ENCODE measurements at places on chromosomes 16 and 17.

- peak; percentile 46 for DNase-seq
Observed at GRCh38 chr16:10514369-10515055, 65.9 kb downstream of the EMP2 start.

DNA sequence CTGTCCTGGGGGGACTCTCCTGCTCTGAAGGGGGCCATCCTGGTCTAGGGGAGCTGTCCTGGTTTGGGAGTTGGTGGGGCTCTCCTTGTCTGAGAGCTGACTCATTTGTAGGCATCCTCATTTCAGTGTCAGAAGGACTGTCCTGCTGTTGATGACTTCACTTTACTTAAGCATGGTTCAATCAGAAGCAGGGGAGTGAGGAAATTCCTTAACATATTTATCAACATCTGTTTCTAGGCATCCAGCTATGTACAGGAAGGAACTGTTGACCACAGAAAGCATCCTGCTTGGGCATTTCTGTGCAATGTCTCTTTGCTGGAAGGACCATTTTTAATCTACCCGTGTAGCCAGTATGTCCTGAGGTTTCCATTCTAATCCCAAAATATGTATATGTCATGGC lies 502.7 kb upstream of the HSBP1 start:
- DNase-seq, result no peak

GRCh38 chr17:35433075-35433894 lies 985 bp upstream of the SLFN12 start:
- DNase-seq, result peak; percentile 69

DNA sequence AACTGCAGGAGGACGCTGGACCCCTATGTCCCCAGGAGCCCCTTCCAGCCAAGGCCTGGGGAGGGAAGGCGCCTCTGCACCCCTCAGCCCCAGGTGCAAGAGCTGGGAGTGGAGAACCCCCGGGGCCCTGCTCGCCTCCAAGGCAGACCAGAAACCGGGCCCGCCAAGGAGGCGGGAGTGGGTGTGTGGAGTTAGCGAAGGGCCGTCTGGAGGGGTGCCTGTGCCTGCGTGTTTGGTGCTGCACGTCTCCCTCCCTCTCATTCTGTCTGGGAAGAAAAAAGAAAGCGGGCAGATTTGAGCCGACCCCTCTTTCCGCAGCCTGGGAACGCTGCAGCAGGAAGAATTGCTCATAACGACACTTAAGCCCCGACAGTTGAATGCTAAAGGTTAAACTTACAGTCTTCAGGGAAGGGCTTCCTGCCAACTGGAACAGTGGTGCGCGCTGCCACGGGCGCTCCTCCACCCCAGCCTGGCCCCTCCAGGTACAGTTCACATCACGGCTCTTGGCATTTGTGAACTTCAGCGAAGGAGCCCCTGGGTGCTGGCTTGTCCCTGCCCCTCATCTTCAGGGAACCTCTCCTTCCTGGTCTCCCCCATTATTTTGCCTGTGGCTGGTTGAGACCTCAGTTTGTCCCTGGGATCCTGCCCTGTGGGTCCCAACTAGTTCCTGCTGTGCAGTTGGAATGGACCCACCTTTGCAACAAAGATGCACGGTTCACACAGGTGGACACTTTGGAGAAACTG lies 19.2 kb upstream of the ZFHX3 start:
- no peak for DNase-seq

DNA sequence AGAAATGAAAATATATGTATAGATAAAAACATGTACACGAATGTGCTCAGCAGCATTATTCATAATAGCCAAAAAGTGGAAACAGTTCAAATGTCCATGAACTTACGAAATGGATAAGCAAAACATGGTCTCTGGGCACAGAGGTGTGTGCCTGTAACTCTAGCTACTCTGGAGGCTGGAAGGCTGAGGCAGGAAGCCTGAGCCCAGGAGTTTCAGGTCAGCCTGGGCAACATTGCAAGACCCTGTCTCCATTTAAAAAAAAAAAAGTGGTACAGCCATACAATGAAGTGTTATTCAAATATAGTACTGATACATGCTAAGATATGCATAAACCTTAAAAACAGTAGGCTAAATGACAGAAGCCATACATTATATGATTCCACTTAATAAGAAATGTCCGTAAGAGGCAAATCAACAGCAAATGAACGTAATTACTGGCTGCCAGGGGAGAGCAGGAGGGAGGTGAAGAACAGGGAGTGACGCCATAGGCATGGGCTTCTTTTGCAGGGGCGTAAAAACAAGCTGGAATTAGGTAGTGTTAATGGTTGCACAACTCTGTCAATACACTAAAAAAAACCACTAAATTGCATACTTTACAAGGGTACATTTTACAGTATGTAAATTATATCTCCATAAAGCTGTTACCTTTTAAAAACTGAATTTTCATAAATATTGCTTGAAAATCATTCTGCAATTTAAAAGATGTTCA lies 87.2 kb upstream of the PLEKHM1 start:
- DNase-seq, result no peak

DNA sequence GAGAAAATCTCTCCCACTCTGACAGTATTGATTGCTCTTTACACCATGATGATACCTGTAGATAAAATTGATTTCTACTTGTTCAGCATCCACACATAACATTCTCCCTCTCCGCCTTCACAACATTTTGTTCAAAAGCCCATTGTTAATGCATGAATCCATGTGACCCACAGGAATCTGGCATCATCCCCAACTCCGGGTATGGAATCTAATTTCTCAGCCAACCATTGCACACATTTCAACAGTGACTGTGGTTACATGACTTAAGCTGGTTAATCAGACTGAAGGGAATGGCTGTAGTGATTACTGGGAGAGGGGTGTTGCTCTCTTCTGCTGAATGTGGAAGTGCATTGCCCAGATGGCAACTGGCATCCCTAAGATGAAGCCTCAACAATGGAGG lies 161.4 kb upstream of the C16orf82 start:
- no peak for DNase-seq

- DNase-seq, result no peak
Observed at GRCh38 chr17:73400915-73401545, 89.2 kb upstream of the CDC42EP4 start.

DNA sequence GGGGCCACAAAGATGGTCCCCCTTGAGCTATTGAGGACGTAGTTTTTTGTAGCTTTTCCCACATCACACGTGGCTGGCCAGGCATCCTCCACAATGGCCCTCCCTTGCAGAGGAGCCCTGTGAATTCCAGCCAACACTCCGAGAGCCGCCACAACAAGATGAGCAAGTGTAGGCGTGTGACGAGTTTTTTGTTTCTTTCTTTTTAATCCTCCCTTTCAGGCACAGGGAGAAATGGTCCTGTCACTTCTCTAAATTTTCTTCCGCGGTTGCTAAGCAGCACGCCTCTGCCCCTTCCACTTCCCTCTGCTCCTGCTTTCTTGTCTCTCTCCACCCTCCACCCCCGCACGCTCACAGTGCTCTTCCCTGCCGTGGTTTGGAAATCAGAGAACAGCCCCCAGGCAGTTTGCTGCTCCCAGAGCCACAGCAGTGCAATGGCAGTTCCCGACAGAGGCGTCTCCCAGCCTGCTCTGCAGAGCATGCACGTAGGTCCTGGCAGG lies 68.0 kb upstream of the MRTFB start:
- DNase-seq, result no peak

DNA sequence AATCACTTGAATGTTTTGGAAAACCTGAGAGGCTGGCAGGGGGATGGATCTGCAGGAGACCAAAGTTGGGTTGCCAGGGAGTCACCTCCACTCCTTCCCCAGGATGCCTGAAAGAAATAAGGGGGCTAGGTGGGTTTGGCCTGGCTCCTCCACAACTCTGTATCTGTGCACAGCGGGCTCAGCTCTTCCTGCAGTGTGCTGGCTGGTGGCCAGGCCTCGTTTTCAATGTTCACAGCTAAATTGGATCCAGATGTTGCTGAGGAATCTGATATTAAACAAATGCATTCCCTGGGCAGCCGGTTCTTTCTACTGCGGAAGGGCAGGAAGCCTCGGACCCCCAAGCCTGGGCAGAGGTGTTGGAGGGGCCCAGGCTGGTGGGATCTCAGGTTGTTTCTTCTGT lies 106.2 kb downstream of the N4BP1 start:
- no peak for DNase-seq

DNA sequence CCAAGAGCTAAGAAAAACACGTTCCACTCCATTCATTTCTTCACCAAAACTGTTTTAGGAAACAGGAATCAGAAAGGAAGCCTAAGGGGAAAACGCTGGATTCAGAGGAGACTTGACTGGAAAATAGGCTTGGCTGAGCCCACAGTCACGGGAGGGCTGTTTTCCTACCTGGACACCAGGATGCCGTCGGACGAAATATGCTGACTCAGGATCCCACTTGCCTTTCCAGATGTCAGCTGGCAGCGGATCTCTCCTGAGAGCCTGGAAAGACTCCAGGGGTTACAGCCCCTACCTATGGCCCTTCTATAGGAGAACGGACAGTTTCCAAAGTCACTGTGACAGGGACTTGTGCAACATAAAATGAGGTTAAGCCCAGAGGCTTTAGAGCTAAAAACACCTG lies 245.1 kb downstream of the C16orf95 start:
- DNase-seq, result no peak

GRCh38 chr16:7979448-7980132 lies 610.7 kb downstream of the TMEM114 start:
- DNase-seq, result no peak

- no peak for DNase-seq
Observed at GRCh38 chr17:66468241-66469087, 166.1 kb downstream of the PRKCA start.

DNA sequence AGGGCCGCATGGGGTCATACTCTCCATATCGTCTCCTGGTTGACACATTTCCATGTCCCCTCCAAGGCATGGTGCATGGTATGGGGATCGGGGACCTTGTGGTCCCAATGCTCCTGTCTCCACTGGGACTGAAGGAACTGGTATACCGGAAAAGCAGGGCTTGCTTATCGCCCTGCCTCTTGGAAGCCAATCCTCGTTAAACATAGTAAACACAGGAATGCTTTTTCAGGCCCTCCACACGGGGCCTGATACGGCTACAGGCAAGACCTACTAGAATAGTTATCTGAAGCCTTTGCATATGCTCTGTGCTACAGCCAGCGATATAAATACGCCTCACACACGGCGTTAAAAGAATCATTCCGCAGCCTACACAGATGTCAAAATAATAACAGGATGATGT lies 159.5 kb downstream of the SHISA9 start:
- no peak for DNase-seq

- DNase-seq, result no peak
Observed at GRCh38 chr17:63760771-63761539, 12.4 kb downstream of the CCDC47 start.

GRCh38 chr16:70565053-70565452 lies 41.4 kb downstream of the SF3B3 start:
- DNase-seq, result no peak

- DNase-seq, result peak; percentile 3
Observed at GRCh38 chr16:32116080-32116479, 137.0 kb upstream of the TP53TG3D start.

DNA sequence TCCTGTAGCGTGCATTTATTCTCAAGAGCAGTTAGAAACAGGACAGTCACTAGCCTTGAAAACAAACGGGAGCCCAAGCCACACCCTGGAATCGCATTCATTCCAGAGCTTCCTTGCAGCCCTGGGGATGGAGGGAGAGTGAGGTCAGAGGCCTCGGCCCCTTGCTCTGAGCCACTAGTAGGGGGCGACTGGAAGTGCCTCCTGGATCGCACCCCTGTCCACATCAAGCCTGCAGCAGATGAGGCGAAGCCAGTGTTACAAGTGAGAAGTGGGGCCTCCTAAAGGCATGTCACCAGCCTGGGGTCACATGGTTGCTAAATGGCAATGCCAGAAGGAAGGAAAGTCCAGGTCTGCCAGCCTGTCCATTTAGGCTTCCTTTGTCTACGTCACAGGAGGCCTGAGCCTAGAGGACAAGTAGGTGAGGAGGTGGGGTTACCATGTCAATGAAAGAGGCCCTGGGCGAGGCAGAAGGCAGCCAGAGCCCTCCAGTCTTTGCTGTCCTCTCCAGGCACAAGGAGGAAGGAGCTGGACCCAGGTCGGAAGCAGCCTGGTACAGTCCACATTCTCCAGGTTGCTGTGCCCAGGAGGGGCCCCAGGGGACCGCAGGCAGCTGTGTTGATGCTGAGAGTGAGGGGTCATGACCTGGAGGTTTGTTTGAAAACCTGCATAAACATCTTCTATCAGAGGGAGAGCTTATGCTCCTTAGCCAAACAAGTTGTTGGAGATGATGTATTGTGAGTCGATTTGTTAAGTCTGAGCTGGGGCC lies 3.0 kb upstream of the RCVRN start:
- no peak for DNase-seq

- no peak for DNase-seq
Observed at GRCh38 chr16:82657786-82658185, 31.0 kb downstream of the CDH13 start.

DNA sequence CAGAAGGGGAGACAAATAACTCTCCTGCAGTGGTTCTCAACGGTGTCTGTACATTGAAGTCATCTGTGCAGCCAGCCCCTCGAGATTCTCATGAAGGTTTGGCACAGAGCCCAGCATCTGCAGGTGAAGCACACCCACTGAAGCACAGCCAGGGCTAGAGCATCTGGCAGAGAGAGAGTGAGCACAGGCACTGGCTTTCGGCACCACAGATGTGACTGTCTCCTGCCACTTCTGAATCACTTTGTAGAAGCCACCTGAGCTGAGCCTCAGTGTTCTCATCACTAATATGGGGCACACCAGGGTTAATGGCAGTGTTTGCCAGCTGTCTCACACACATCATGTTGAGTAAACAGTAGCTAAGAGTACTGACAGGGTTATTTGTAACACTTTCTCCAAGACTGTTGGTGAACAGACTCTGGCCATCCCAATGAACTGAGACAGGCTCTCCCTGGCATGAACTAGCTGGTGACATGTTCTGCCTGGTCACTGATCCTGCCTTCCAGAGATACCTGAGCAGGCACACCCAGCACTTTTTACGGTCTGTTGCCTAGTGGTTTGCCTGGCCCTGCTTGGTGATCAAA lies 10.9 kb downstream of the HSPB9 start:
- DNase-seq, result no peak

DNA sequence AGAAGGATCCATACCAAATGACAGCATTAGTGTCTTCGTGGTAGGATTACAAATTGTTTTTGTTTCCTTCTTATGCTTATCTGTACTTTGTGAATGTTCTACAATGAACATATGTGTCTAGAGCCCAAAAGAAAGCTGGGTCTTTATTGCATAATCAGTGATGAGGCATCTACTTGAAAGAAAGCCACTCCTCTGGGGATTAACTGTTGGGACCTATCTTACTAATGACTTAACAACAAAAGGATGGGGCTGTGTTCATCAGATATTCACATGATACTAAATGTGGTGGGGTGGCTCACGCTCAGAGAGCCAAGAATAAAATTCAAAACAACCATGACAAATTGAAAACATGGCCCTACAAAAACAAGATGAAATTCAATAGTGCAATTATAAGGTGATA lies 160.2 kb downstream of the RGS9 start:
- no peak for DNase-seq

- DNase-seq, result no peak
Observed at GRCh38 chr17:3039736-3040135, 23.7 kb downstream of the OR1D5 start.
